ENCODE measurements at places on chromosomes 5 and 9.
A peak's percentile ranks its signal among the peaks of the same experiment; 100 is the strongest.

- DNase-seq, result no peak
Measured at GRCh38 chr9:37442556-37442955, 20.1 kb downstream of the GRHPR start.

- no peak for DNase-seq
Measured at GRCh38 chr9:89563571-89564345, 41.1 kb upstream of the GADD45G start.

DNA sequence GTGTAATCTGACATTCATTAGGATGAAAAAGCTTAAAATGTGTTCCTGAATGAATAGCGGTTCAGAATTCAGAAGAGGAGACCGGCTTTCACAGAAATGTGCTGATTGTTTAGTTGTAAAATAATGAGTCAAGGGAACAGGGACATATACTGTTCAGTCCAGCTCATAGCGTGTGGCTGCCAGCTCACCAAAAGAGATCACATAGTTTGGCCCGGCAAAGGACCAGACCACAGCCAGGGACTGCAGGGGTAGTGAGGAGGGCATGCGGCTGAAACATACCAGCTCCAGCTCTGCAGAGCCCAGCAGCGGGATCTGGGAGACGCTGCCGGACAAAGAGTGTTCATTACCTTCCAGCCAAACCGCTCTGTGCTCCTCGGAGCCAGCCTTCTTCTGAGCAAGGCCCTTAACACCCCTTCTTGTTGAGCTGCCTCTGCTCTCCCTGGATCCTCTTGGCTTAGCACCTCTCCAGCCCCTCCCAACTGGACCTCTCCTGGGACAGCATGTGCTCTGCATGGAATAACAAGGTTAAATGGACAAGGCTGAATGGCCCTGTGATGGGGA lies 116.8 kb upstream of the CNTLN start:
- peak; percentile 67 for DNase-seq

GRCh38 chr5:136526791-136527190 lies 161.4 kb upstream of the TRPC7 start:
- DNase-seq, result no peak

- no peak for DNase-seq
Measured at GRCh38 chr9:72039532-72039931, 20.9 kb downstream of the C9orf57 start.

GRCh38 chr9:38171926-38172325 lies 102.9 kb upstream of the SHB start:
- DNase-seq, result no peak

DNA sequence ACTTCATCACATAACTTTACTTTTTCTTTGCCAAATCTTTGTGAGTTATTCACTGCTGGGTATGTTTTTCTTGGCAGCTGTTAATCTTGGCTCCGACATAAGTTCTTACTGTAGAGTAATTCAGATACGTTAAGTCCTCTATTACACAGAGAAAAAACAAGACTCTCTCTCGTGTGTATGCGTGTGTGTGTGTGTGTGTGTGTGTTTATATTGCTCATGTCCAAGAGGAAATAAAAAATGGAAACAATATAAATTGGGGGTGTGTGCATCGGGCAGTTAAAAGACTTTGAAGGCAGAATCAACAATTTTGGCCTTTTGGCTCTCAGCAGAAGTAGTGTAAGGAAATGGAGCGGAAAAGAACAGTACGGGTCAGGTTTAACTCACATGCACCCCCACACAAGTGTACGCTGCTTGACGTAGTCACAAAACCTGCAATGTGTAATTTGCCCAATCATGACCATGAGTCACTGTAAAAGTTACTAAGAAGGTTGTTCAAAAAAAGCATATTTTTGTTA lies 67.2 kb upstream of the IFNE start:
- no peak for DNase-seq

DNA sequence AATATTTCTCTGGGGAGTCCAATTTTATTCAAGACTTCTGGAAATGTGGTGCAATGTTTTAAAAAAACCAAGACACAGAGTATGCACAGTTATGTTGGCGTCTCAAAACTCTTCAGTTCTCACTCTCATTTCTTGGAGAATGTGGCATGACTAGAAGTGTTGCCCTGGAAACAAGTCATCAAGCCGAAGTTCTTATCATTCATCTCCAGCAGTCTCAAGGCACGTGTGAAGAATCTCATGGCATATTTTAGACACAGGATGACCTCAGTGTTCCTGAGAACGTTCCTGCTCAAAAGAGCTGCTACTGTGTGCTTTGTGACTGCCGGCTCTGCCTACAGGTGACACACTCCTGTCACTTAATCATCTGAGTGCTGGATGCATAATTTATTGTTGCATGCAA lies 147.4 kb upstream of the IRX4 start:
- no peak for DNase-seq

DNA sequence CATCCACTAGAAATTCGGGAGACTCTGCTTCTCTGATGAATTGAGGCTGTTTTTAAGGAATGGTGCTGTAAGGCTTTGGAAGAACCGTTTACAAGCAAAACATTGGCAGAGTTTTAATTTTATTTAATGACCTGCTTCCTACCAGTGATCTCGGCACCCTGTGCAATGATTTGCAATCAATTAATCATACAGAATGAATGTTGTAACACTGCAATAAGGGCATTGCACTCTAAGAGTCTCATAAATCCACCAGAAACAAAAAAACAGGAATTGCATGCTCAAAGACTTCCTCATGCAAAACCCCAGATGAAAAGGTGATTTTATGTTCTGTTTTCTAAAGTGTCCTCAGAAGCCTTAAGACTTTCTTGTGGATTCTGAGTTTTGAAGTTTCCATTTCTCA lies 295.7 kb downstream of the ARHGEF28 start:
- DNase-seq, result no peak

DNA sequence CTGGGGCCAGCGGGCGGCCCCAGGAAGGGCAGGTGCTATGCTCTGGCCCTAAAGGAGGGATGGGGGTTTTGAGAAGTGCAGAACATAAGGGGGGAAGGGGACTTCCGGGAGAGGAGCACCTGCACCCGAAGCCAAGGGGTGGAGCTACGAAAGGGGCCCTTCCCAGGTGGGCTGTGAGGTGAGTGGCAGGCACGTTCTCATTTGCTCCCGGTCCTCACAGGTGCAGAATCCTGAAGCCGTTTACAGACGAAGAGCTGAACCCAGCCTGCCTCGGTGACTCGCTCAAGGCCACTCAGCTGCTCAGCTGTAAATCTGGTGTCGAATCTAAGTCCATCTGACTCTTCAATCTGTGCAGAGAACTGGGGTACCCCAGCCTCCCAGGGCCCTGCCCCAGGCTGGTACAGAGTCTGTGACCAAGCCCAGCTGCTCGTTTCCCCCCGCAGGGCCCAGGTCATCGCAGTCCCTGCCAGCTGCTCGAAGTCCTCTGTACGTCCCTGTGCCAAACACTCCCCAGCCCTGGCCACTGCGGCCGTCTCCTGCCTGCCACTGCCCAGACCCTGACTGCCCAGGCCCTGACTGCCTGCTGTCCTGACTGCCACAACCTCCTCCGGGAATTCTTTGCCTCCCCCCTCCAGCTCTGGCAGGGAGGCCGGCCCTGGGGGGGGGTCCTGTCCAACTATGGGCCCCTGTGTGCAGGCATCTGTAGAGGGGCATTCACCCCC lies 53.8 kb upstream of the RXRA start:
- no peak for DNase-seq

- peak; percentile 76 for DNase-seq
Measured at GRCh38 chr5:132386644-132387286, 17.3 kb downstream of the SLC22A5 start.

DNA sequence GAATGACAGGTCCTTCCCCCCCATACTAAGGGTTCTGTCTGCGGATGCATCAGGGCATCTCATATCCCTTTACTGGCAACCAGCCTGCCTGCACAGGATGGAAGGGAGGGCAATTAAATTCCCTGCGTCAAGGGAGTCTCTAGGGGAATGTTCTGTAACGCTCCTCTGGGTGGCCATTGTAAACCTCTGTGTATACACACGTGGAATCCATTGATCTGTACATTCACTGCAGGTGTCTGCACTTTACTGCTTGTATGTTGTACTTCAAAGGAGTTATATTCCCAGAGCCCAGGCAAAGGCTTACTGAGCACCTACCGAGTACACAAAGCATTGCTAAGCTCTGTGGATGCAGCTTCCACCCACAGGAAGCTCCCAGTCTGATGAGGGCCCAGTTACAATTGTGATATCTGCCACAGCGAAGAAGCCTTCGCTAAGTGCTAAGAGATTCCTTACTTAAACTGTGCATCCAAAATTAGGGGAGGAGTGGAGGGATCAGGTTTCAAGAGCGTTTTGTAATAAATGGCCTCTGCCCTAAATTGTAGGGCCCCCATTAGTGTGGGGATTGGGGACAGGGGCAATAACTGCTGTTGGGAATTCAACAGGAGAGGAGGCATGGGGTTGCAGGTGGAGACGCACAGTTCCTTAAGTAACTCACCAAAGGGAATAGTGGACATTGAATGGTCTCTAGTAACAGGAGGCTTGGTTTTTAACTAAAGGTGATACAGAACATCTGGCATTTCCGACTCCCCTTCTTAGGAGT lies 1.5 kb upstream of the RETREG1 start:
- no peak for DNase-seq

GRCh38 chr5:156093024-156093423 lies 233.9 kb upstream of the SGCD start:
- DNase-seq, result no peak

DNA sequence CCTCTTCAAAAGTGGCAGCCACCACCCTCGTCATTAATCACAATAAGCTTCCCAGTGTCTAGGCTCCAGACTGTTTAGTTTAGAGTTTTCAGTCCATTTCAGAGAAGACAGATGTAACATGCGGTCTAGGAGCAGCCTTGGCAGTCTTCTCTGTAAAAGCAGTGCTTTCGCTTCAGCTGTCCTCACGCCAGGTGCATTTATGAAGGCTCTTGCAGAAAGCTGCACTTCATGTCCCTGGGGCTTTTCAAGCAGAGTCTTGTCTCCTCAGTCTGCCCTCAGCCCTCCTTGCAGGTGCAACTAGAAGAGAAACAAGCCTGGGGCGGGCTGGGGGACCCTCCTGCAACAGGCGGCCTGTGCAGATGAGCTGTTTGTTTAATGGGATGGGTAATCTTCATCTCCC lies 281.9 kb downstream of the DRD1 start:
- no peak for DNase-seq

GRCh38 chr5:57725658-57726504 lies 243.3 kb upstream of the ACTBL2 start:
- no peak for DNase-seq

GRCh38 chr5:7678030-7678429 lies 172.9 kb downstream of the CFAP90 start:
- no peak for DNase-seq

DNA sequence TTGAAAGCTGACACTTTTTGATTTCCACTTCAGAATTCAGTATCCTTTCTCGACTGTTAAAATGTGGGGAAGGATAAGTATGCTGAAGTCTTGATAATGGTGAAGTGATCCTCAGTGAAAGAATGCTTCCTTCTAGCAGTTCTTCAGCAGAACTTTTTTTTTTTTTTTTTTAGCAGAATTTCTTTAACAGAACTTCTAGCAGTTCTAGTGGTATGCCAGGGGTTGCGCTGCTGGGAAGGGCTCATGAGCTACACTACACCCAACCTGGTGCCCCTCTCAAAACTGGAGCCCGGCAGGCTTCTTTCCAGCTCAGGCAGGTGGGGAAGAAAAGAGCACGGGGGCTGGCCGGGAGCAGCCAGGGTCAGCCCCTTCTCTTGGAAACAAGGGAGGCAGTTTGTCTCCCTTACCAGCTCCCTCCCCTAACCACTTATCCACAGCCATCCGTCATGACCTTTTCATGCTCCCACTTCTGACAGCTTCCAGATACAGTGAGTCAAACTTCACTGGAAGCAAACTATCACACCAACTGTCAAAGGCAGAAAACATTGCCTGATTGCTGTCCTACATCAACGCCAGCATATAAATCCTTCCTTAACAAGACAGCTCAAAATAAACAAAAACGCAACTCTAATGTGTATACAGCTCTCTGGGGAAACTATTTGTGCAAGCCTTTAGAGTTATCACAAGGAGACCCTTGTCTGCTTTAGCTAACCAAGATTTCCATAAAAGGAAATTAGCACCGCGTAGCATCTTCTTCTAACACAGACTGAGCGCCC lies 211.5 kb downstream of the GAPVD1 start:
- no peak for DNase-seq

- DNase-seq, result no peak
Measured at GRCh38 chr5:26940994-26941393, 97.4 kb downstream of the CDH9 start.

DNA sequence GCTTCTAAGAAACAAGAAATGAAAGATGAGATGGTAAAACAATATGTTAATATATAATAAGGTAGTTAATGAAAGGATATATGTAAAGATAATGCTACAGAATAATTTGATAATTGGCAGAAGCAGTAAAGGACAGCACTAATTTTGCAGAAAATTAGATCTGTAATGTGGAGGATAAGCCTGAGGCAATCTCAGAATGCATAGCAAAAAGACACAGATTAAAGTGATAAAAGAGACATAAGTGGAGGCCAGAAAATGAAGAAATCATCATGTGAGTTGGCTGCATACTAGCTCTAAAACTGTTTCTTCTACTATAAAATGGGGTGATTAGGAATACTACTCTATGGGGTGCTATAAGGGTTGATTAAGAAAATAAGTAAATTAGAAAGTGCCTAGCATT lies 225.9 kb downstream of the SEC61B start:
- DNase-seq, result no peak

DNA sequence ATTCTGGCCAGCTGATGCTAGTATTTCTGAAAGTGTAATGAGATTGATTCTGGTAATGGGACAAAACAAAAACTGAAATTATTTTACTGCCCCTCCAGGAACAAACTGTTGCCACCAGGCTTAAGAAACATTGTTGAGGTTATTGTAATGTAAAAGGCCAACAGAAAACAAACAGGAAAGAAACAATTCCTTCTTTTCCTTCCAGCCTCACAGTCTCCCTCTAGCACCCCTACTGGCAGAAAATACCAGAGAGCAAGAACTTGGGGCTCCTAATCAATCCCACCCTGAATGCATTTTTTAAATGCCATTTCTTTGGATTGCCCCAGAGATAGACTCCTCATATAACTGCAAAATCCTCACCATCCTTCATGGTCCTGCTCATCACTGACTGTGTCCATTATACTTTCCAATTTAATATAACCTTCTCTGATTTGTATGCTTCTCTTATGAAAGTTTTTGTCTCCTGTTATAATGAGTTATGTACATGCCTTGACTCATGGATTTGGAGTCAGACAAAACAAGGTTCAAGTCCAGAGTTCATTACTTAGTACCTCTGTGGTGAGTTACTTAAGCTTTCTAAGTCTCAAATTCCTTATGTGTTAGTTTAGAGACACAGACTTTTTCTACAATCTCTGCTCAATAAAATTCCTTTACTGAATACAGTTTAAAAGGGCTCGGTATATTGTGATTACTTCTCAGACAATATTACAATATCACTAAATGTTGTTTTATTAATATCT lies 157.9 kb upstream of the FBN2 start:
- DNase-seq, result no peak

DNA sequence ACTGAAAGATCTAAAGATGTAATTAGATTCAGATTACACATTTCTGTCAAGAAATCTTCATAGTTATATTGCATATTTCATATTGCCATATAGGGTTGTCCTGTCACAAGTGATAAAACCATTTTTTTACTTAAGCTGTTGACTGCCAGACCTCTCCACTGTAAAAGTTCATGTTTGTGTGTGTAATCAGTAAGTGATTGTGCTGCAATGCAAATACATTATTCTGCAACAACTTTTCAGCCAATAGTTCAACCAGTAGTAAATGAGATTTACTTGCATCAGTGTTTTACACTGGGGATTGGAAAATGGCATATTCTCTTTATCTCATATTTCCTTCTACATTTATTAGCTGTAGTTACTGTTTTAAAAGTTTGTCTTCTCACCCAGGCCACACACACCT lies 603.9 kb upstream of the RORB start:
- DNase-seq, result no peak

- no peak for DNase-seq
Measured at GRCh38 chr5:107736638-107737037, 65.9 kb upstream of the EFNA5 start.
